ENCODE measurements at places on chromosomes 7 and 10.

DNA sequence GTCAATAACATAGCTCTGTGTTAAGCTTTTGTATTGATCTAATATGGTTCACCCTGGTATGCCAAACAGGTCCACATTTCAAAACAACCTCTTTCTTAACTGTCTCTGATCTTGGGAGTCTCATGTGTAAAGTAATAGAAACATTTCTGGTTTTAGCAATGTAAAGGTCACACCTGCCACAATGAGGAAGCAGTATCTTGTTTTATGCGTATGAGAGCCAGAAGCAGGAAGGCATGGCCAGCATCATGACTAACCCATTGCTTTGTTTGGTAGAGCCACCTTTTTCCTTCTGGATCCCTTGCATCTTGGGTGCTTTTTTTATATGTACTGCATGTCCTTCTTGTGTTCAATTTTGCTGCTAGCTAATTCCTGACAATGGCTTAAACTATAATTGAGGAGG is 411.3 kb upstream of the SEMA3C start:
- DNase-seq, result no peak

GRCh38 chr10:36489181-36489580 is 636.2 kb upstream of the ANKRD30A start:
- DNase-seq, result no peak

DNA sequence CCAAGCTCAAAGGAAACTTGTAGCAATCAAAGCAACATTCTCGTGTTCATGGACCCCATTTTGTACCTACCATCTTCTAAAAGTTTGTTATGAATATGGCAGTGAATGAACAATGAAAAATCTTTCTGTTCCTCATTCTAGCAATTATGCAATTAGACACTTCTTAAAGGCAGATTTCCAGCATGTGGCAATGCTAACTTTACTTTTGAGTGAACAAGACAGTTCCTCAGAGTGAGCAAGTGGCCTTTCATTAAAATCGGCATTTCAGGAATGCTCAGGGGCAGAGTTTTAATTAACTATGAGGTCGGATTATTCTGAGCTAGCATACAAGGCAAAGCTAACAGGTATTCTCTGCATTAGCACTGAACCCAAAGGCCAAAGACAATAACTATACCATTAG is 48.4 kb upstream of the NFE2L3 start:
- DNase-seq, result no peak

- DNase-seq, result no peak
These were observed 5.2 kb downstream of the SEMA3E start for GRCh38 chr7:83643739-83644138.

DNA sequence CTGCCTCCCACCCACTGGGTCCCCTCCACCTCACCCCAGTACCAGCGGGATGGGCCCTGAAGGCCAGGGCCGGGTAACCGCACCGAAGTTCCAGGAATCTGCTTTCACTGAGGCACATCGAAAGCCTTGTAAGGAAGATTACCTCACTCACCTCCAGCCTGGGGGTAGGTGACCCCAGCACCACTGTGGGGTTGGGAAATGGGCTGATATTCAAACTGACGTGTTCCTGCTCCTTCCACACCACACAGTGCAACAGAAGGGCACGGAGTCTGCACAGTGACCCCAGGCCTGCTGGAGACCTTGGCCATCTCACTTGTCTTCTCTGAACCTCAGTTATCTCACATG is 29.8 kb downstream of the NPS start:
- DNase-seq, result no peak

GRCh38 chr10:996031-996430 is 7.8 kb downstream of the GTPBP4 start:
- no peak for DNase-seq

GRCh38 chr10:120824881-120825309 is 26.3 kb upstream of the WDR11 start:
- DNase-seq, result peak; percentile 6

DNA sequence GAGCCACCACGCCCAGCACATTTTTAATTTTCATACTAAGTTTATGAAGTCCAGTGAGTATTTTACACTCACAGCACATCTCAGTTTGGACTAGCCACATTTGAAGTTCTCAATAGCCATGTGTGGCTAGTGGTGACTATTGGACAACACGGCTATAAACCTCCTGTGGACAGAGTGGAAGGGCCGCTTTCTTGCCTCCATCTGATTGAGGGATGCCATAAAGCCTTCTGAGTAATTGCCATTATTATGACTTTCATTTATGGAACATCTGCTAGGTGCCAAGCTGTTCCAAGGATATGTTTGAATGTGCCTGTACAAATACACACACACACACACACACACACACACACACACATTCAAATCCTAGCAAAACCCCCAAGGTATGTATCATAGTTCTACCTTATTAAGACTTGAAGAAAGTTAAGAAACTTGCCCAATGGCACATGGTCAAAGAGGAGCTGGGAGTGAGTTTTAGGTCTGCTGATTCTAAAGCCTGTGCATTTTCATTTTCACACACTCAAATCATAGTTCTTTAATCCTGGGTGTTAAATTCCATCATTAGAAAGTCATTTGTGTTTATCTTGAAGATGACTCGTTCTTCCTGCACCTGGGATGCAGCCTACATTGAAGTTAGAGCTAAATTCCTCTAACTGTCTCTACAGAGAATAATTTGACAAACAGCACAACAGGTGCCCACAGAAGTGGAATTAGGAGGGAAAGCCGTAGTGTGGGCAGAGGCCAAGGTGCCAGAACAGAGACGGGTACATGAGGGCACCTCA is 143.3 kb downstream of the PKD1L1 start:
- DNase-seq, result no peak

GRCh38 chr7:13017881-13018280 is 330.4 kb downstream of the ARL4A start:
- DNase-seq, result no peak

DNA sequence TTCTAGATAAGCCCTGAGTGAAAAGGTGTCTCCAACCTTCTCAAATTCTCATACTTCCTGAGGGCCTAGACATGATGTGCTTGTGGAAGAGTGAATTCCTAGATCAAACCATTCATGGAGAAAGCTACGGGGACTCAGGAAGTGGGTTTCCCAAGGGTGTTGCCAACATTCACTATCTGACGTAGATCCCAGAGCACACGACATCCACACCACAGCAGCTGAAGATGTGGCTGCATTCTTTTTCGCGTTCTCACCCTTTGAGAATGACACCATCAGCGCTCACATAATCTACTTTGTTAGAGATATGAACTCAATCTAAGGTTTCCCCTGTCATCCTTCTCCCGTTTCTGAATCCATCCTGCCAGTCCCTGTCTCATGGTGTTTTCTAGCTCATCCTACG is 290.8 kb downstream of the DNAJB6 start:
- DNase-seq, result no peak

- no peak for DNase-seq
These were observed 8.6 kb downstream of the LZTS2 start for GRCh38 chr10:101007915-101008822.

- DNase-seq, result no peak
These were observed 127.7 kb upstream of the AOAH start for GRCh38 chr7:36852017-36852416.

- DNase-seq, result no peak
These were observed 71.7 kb downstream of the CALD1 start for GRCh38 chr7:134851141-134851540.

DNA sequence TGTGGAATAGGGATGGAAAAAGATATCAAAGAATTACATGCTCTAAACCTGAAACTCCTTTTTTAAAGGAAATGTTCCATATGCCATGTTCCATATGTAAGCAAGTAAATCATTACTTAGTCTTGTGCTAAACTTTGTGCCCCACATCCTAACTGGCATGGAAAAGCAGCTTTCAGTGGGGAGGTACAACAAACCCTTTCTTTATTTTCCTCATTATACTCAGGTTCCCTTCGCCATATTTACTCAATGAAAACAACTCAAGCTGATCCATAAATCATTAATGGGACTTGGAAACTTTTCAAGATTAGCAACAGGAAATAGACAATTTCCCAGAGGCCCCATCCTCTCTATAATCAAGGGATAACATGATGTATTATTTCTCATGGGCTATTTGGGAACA is 56.0 kb downstream of the GSAP start:
- no peak for DNase-seq

DNA sequence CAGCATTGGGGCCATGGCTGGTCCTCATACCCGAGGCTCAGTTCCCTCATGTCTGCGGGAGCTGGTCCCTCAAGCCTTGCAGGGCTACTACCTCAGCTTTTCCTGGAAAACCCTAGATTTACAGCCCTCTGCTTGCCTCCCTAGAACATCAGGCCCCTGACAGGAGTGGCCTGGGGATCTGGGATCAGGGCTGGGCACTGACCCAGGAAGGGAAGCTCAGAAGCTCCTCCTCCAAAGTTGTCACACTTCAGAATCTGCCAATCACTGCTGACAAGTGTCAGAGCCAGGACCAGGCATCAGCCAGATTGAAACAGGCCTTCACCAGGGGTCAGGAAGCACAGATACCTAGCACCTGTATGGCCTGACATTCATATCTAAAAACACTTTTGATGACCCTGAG is 115.2 kb downstream of the GRID1 start:
- no peak for DNase-seq

DNA sequence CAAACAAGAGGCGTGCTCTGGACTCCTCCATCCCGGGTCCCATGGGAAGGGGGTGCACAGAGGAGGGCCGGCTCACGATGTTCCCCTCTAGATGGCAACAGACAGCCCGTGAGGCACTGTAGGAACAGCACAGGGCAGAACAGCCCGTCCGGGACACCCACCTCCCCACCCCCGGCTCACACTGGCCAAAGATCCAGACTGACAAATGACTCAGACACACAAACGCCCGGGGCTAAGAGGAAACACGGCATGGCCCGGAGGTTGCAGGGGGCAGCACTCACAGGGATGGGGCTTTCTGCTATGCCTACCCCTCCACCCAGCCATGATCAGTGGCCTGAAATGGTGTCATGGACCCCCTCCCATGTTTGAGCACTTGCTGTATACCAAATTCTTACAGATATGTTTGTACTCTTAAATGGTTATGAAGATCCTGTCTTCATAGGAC is 4.9 kb upstream of the ELN start:
- DNase-seq, result peak; percentile 31

GRCh38 chr10:127221281-127221680 is 24.9 kb upstream of the INSYN2A start:
- no peak for DNase-seq

- no peak for DNase-seq
These were observed 246.9 kb upstream of the MKLN1 start for GRCh38 chr7:131080754-131081153.

DNA sequence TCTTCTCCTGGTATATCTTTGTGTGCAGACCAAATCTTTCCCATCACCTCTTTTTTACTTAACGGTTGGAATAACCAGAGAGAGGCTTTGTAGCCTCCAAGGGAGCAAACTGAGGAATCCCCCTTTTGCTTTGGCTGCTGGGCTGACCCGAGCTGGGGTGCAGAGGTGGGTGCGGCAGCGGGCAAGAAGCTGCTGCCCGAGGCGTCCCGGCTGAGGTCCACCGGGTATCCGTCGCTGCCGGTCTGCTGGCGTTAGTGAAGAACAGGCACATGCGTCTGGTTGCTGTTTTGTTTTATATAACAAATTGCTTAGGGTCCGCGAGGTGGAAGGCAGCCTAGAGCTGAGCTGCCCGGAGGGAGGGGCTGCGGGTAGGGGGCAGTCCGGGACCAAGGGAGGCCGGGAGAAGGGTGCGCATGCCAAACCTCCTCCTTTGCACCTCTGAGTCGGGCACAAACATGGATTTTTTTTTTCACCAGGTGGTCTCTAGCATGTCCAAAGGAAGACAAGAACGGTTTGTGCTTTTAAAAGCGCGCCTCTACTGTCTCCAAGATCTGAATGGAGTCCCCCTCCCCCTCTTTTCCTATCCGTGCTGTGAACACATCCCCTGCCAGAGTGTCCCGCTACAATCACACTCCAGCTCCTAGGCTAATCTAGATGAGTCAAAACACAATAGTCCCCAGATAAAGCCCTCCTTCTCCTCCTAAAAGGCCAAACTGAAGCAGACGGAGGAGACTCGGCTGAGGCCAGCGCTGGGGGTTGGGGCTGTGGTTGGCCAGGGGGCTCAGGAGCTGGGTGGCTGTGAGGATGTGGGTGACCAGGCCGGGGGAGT is 6.8 kb upstream of the GATA3 start:
- DNase-seq, result no peak

- DNase-seq, result no peak
These were observed 227.2 kb upstream of the GRB10 start for GRCh38 chr7:51009716-51010496.

DNA sequence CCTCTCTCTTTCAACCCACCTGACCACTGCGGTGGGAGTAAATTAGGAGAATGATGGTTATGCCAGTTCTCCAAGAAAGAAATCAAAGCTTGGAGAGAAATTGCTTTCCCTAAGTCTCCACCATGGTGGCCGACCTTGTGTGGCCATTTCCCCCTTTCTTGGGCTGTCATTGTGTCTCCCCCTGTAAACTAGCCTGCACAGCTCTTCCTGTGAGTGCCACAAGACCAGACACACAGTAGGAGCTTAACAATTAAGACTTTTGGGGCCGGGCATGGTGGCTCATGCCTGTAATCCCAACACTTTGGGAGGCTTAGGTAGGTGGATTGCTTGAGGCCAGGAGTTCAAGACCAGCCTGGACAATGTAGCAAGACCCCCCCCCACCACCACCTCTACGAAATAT is 18.9 kb upstream of the LIMK1 start:
- DNase-seq, result no peak

GRCh38 chr10:21919117-21919516 is 84.4 kb downstream of the DNAJC1 start:
- no peak for DNase-seq

DNA sequence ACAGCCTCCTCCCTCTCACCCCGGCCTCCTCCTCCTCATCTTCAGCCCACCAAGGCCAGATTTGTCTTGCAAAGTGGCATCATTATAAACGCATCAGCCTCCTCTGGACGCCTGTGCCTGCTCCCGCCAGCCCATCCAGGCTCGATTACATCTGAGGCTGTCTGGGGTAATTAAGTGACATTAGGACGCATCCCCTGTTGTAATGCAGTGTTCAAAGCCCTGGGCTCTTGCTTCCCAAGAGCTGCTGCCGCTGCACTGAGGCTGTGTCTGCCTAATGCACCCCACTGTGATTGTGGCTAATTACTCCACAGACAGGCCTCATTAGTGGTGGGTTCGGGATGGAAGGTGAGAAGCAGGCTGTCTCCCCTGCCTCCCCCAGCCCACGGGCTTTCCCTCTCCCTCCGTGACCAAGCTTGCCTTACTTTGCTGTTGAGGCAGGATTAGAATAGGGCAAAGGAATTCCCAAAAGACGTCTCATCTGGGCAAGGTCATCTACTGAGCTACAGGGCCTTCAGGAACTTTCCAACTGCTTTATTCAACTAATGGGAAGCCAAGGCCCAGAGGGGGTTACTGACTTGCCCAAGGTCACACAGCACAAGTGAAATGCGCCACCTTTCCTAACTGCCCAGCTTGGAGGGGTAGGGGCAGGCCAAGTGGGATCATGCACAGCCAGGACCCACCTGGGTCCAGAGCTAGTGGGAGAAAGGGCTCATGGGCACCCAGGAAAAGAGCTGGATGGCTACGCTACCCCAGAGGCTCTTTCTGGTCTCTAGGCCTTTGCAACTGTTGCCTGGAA is 66.2 kb upstream of the PCBD1 start:
- DNase-seq, result no peak

DNA sequence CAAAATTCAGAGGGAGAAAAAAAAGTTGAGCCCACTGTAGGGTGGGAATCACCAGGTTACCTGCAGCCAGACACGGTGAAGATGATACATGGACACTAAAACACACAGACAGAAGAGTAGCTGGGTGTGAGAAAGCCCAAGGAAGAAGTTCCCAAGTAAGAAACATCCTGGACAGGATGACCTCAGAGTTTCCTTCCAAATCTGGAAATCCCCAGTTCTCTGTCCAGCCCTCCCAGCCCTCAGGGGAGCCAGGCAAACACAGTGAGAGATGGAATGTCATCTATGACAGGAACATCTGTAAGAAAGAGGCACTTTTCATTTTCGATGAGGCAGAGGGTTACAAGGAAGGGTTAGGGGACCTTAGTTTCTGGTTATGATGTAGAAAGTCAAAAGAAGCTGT is 125.1 kb upstream of the LYZL1 start:
- no peak for DNase-seq
